ENCODE measurements at places on chromosomes 5 and 9. TPM values are rescaled to one million over a fixed set of nuclear protein-coding genes. Genes with fewer than 3 reads are reported as not detected.

Gene DPH7
- total RNA-seq, result 56.9 TPM

Gene CD180
- 0.24 TPM for total RNA-seq

Gene SLC2A6
- total RNA-seq, result 1.8 TPM

Gene FOXD4L3
- total RNA-seq, result not detected

Gene PRR7
- 3.0 TPM for total RNA-seq

Gene SLC25A48
- not detected for total RNA-seq

Gene PCDHB9
- total RNA-seq, result 5.6 TPM

GRCh38 chr9:26770821-26771220, 121.8 kb downstream of the CAAP1 start:
- no peak for DNase-seq

DNA sequence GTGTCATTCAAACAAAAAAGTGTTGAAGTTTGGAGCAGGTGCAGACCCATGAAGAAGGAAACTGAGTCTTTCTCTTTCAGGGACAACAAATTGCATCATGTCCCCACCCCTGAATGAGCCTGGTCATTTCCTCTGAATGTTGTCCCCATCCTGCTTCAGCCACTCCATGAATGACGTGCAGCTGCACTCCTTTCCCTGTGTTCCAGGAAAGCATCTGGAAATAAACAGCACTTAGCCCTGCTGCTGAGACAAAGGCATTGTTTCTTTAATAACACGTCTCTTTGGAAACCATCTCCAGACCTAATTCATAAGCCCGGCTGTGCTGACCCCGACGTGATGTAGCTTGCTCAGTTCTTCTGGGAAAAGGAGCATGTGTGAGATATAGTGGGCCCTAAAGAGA, 682.3 kb downstream of the BRINP1 start:
- no peak for DNase-seq

DNA sequence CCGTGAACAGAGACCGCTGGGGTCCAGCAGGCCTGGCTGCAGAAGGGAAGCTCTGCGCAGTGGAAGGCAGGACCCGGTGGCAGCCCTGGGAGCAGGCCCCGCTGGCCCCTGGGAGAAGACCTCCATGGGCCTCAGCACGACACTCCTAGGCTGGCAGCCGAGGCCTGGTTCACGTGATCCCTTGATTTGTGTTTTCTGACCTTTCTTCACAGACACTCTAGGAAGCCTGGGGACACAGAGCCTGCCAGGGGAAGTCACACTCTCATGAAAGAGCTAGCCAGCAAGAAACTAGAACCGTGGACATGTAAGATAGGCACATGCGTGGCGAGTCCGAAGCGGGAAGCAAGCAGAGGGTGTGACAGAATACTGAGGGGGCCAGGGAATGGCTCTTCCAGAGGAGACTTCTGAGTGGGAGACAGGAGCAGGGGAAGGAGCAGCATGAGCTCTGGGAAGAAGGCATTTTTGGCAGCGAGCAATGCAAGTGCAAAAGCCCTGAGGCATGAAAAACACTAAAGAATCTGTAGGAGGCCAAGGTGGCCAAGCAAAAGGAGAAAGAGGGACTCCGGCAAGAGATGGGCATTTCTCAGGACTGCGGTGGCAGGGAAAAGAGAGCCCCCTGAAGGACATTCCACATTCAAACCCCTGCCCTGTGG, 26.6 kb upstream of the IL17B start:
- no peak for DNase-seq

DNA sequence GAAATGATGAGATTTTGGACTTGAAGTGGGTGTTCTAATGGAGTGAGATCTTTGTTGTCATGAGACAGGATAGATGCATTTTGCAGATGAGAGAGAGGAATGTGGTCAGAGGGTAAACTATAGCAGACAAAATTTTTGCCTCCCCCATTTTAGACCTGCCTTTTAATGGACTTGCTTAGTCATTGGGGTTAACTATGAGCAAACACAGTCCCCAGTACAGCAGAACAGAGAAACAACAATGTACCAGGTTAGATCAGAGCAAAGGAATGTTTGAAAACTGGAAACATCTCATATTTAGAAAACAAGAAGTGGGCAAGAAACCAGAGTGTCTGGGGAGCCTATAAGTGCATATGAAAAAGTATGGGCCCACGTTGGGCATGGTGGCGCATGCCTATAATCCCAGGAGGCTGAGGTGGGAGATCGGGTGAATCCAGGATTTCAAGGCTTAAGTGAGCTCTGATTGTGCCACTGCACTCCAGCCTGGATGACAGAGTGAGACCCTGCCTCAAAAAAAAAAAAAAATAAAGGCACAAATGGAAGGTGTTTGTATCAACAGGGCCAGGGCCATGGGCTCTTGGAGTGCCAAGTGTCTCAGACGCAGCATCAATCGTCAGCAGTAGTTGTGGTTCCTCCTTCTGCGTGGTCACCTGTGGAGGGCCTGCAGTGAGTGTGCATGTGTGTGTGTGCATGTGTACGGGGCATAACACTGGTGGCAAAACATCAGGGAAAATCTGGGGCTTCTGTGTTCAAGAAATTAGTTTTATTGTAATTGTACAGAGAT, 214.4 kb upstream of the S1PR3 start:
- DNase-seq, result no peak

DNA sequence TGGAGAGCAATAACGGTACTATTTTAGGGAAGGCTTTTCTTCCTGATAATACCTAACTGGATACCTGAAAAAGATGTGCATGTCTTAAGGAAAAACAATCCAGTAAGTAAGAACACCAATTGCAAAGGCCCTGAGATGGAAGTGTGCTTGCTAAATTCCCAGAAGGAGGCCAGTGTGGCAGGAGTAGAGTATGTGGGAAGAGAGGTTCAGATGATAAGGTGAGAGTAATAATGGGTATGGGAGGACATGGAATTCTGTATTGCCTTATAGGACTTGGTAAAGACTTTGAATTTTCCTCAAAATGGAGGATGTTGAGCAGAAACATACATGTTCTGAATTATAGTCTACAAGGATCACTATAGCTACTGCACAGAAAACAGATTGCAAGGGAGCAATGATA, 89.3 kb downstream of the COMMD10 start:
- no peak for DNase-seq

DNA sequence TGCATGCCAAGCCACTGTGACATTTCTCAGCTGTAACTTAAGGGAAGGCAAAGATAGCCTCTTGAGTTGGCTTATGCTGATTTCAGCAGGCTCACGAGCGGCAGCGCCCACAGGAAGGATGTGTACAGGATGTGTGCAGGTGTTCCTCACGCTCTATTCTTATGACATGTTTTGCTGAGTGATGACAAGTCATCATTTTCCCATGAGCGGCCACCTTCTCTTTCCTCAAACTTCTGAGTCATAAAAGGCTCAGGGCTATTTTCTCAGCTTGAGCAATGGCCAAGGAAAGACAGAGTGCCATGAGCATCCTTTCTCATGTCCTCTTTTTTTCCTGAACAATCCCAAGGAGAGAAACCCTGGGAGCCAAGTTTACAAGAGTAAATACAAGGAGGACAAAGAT, 365.9 kb downstream of the PLK2 start:
- no peak for DNase-seq

DNA sequence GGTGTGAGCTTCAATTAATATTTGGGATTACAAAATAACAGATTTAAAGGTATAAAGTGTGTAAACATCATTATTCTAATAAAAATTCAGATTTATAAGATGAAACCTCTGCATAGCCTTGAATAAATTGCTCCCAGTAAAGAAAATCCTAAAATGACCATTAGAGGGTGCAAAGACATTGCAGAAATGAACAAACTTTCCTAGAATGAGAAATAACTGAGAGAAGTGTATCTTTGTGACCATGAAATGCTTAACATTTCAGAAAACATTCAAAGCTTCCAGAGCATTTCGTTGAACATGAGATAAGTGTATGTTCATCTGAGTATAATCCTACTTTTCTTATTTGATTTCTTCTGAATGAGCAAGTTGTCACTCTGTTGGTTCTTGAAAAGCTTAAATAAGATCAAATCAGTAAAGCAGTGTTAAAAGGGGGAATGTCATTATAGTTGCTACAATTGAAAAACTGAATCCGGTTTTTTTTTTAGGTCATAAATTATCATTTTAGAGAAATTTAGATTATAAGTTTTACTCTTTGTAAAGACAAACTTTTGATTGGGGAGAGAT, 24.7 kb upstream of the NUDT12 start:
- peak; percentile 65 for DNase-seq

DNA sequence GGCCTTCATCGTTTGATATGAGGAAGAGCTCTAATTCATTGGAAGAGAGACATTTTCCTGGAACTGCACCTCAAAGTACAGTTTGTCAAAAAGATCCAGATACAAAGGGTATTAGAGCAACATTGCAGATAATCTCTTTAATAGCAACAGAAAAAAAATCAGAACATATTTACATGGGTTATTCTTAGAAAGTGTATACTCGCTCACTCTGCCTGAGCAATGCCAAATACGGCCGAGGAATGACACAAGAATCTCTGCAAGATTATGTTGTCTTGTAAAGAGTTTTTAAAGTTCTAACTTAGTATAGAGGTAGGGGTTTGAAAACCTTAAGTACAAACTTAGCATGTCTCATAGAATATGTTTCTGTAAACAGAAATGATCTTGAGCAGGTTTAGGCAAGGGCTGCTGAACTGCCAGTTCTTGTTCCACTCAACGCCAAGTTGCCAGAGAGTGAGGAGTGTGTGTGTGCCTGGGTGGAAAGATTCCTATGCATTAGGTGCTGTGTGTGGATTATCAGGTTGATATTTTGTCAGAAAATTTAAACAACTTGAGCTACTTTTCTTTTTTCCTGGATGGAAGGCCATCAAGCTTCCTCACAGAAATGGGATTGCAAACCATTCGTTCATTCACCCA, 41.8 kb upstream of the ERCC6L2 start:
- DNase-seq, result no peak

GRCh38 chr9:129513282-129513681, 107.6 kb downstream of the C9orf50 start:
- DNase-seq, result no peak

DNA sequence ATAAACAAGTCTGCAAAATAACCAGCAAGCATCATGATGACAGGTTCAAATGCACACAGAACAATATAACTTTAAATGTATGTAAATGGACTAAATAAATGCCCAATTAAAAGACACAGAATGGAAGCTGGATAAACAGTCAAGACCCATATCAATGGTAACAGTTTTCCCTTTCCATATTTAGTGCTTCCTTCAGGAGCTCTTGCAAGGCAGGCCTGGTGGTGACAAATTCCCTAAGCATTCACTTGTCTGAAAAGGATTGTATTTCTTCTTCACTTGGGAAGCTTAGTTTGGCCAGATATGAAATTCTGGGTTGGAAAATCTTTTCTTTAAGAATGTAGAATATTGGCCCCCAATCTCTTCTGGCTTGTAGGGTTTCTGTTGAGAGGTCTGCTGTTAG, 120.2 kb upstream of the RASA1 start:
- DNase-seq, result no peak

GRCh38 chr9:12964271-12964670, 189.5 kb downstream of the LURAP1L start:
- no peak for DNase-seq

DNA sequence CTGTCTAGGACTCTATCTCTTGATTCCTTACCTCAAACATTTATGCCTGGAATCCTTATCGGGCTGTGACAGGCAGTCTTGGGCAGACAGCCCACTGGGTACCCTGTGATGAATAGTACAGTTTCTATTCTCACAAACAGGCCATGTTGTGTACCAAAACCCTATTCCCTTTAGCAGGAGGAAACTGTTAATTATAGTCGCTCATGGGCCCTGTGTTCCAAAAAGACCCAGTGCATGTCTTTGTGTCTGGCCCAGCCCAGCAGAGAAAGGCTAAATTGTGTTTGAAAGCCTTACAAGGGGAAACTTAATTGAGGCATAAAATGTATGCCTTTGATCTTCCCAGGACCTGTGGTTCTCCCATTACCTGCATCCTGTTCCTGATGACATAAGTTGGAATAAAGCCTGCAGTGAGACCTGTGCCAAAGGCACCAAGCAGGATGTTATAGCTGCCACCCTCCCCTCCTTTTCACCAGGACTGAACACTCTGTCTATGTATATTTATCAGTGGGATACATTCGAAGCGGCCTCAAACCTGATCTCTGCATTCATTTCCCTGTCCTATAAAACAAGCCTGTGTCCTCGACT, 43.3 kb downstream of the TLR4 start:
- DNase-seq, result no peak

DNA sequence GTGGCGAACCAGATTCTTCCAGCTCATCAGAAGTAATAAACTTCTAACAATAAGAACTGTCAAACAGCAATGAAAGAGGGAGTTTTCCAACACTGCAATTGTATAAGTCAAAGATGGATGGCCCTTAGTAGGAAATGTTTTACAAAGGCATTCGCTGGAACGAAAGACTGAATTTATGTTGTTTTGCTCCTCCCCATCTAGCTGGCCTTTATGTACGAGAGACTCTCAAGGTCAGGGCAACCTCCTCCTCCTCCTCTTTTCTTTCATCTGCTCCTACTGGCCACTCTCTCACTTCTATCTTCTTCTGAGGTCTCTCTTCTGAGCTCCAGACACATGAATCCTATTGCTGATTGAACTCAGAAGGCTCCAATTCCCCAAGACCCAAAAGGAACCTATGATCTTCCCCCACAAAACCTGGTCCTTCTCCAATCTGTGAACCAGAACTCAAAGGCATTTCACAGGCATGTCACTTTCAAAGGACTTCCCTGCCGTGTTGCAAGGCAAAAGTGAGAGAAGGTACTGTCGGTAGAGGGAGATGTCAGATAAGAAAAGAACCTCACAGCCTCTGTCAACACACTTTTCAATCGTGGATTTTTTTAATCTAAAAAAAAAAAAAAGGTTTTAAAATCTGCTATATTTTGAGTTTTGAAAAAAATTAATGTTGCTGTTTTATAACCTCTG, 28.5 kb upstream of the PUM3 start:
- peak; percentile 38 for DNase-seq

DNA sequence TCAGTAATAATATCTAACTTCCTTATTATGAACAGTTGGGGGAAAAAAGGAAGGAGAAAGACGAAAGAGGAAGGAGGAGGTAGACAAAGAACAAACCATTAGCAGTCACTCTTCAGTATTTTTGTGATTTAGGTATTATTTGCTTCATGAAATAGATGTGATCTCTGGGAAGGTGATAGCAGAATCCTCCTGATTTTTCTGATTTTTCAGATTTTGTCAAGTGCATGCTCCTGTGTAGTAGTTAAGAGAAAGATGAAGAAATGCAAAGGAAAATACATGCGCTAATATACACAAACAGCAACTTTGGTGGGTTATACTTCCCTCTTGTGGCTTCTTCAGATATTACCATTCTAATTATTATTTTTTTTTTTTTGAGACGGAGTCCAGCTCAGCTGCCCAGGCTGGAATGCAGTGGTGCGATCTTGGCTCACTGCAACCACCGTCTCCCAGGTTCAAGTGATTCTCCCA, 31.6 kb downstream of the LMNB1 start:
- DNase-seq, result peak; percentile 60

DNA sequence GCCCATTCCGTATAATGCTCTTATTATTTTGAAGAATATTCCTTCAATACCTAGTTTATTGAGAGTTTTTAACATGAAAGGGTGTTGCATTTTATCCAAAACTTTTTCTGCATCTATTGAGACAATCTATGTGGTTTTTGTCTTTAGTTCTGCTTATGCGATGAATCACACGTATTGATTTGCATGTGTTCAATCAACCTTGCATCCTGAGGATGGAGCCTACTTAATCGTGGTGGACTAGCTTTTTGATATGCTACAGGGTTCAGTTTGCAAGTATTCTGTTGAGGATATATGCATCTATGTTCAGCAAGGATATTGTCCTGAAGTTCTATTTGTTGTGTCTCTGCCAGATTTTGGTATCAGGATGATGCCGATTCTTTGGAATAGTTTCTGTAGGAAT, 1070.3 kb upstream of the CDH18 start:
- DNase-seq, result no peak

GRCh38 chr9:21690561-21690960, 111.9 kb upstream of the MTAP start:
- DNase-seq, result no peak

Data from A673 (cell line).